ENCODE measurements at places on chromosomes 3 and 15.

GRCh38 chr3:30578479-30578878, 27.9 kb upstream of the TGFBR2 start:
- no peak for DNase-seq

DNA sequence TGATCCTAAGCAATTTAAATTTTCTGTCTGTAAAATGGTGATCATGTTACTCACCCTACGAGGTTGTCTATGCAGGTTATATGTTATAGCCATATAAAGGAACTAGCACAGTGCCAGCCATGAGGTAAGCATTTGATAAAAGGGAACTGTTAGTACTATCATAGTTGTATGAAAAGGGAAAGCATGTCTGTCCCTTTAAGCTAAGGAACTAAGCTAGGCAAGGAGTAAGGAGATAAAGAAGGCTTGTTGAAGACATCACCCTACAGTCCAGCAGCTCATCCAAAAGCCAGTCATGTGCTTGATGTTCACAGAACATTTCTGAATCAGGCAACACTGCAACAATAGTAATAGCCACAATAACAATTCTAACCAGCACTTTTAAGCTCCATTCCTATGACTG, 243.9 kb downstream of the ZBTB20 start:
- no peak for DNase-seq

DNA sequence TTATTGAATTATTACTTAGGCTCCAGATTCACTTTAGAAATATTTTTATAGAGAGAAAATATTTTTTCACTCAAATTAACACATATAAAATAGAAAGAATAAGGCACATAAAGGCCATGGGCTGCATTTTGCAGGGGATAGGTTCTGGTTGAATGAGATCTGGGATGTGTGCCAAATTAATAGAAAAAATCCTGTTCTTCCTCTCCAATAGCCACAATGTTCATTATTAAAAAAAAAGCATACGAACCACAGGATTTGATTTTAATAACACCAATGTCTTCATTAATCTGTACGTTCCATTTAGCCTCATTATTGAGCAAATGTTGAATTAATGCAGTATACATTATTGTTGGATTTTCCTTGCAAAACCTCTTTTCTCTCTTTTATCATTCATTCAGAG, 622.8 kb upstream of the AGTR1 start:
- no peak for DNase-seq

DNA sequence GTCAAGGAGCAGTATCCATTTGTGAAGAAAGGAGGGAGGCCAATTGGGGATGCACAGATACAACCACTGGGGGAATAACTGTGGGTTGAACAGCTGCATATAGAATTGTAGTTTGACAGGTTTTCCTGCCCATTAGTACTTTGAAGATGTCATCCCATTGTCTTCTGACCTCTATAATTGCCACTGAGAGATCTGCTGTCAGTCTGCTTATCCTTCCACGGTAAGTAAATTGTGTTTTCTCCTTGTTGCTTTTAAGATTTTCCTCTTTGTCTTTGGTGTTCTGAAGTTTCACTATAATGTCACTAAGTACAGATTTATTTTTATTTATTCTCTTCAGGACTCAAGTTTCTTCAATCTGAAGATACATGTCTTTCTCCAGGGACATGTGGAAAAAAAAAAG, 56.6 kb downstream of the MOBP start:
- no peak for DNase-seq

GRCh38 chr3:145953316-145953715, 207.7 kb downstream of the PLOD2 start:
- DNase-seq = no peak

- no peak for DNase-seq
These were observed 10.5 kb downstream of the MTMR14 start for GRCh38 chr3:9659849-9660248.

DNA sequence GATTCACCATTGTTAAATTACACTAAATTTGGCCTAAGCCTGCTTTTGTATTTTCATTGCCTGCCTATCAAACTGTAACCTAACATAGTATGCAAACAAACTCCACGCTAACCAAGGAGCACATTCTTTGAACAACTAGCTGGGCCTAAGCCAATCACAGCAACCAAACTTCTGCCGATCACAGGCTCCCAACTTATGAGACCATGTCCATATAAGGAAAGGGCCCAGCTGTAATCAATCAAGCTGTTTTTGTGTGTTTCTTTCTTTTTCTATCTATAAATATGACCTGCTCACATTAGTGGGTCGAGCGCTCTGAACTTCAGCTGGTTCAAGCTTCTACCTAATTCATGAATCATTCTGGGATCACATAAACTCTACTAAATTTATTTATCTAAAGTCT, 473.6 kb downstream of the SI start:
- no peak for DNase-seq

DNA sequence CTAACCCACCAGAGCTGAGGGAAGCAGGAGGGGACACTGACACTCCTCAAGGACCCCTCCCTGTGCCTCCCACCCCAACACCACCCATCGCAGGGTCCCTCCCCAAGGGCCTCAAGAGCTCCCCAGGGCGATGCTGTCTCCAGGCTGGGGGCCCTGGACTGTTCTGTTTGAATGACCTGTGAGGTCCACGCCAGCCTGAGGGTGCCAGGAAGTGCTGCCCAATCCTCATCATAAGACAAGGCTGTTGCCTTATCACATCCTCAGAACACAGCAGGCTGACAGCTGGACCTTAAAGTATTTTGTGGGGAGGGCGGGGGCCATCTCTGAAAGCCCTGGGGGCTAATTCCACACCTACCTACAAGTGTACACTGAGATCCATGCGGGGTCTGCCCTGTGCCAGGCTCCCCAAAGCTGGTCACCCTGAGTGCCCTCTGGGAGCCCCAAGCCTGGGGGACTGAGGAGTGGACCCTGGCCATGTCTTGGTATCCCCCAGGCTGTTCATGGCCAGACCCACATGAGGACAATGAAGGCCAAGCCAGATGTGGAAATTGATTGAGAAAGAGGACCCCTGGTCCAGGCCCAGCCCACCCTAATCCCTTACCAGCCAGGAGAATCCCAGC, 23.8 kb upstream of the GOLGA6C start:
- no peak for DNase-seq

DNA sequence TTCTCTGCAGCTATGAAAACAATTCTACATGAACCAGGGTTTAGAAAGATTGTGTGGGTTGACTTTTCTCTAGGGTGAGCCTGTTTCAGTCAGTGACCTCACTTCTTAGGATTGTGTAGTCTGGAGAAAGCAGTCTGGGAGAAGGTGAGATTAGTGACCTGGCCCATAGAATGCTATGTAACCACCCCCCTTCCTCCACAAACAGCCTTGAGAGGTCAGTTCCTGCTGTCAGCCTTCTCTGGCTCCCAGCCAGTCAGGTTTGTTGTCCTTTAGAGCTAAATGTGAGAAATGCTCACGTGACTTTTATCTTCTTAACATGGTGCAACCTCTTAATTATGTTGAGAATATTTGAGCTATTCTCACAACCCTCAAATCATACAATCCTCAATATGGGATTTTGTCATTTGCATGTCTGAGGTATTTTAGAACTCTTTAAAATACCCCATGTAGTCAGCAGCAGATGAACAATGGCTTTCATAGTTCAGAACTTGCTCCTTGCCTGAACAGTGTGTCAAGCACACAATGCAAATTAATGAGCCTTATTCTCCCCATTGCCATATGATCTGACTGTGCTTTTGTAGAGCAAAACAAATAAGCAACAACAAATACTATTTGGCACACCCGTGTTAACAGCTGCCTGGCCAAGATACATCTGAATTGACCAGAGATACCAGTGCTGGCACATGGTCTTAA, 311.6 kb downstream of the CNTN6 start:
- DNase-seq = no peak

- no peak for DNase-seq
These were observed 90.0 kb upstream of the LRTM1 start for GRCh38 chr3:55017876-55018275.

- no peak for DNase-seq
These were observed 280.9 kb downstream of the RAP2B start for GRCh38 chr3:153442799-153443487.

- no peak for DNase-seq
These were observed 4.5 kb upstream of the POPDC2 start for GRCh38 chr3:119664850-119665379.

- no peak for DNase-seq
These were observed 319.6 kb upstream of the SEMA6D start for GRCh38 chr15:47397655-47398054.

- no peak for DNase-seq
These were observed 208.1 kb downstream of the OSBPL10 start for GRCh38 chr3:31772758-31773473.

DNA sequence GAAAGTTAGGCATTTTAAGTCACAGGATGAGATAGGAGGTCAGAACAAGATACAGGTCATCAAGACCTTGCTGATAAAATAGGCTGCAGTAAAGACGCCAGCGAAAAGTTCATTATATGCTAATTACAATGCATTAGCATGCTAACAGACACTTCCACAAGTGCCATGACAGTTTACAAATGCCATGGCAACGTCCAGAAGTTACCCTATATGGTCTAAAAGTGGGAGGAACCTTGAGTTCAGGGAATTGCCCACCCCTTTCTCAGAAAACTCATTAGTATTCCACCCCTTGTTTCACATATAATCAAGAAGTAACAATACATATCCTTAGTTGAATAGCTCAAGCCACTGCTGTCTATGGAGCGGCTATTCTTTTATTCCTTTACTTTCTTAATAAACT, 92.7 kb upstream of the PLXND1 start:
- no peak for DNase-seq

DNA sequence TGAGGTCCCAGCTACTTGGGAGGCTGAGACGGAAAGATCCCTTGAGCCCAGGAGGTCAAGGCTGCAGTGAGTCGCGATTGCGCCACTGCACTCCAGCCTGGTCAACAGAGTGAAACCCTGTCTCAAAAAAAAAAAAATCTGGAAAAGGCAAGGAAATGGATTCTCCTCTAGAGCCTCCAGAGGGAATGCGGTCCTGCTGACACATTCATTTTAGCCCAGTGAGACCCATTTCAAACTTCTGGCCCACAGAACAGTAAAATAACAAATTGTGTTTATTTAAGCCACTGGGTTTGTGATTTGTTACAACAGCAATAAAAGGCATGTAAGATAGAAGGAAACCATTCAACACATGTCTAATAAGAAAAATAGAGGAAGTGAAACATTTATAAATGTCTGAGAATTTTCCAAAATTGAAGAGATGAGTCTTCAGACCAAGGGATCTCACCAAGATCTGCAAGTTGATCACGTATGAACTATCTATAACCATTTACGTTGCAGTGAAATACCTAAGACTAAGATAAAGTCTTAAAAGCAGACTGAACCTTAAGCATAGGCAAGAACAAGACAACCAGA, at the start of gene HTR3E:
Gene HTR3E, plus strand, starts transcription at position 254 of the 573 bp plus-strand sequence. CDS start 466 bp downstream, outside the sequence.
- no peak for DNase-seq

DNA sequence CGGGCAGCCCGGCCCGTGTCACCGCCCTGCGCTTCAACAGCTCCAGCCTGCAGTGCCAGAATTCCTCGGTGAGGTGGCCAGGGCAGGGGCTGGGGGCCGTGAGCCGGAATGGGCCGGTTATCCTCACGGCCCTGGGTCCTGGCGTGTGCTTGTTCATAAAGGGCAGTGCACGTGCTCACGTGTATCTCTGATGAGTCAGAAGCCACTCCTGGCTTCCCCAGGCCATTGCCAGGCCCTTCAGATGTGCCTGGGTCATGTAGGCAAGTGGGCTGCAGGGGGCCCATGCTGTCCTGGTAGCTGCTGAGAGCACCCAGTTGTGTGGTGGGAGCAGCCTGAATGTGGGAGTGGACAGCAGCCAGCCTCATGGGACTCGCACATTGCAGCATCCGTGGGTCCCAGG, 29.2 kb downstream of the PLXNA1 start:
- DNase-seq = no peak

DNA sequence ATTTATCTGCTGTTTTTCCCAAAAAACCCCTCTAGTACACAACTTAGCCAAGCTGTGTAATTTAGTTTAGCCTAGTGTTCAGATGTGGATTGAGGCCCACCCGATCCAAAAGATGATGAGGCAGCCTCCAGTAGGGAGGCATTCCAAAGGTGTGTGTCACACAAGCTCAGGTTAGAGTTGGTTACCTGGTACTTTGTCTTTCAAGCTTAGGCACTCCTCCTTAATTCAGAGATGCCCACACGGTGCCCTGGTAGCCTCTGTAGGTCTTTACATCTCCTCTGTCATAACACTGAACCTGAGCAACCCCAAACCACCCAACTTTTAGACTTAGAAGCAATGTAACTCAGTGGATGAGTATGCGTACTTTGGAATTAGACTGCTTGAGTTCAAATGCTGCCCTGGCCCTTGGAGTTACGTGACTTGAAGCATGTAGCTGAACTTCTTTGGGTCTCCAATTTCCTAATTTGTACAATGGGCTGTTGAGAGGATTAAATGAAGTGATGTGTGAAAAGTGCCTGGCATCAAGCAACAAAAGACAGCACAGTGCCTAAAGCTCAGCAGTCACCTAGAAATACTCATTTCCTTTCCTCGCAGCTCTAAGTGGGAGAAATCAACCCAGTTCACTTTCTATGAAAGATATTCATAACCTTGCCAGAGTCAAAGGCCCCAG, 284.6 kb upstream of the RARB start:
- DNase-seq = no peak

DNA sequence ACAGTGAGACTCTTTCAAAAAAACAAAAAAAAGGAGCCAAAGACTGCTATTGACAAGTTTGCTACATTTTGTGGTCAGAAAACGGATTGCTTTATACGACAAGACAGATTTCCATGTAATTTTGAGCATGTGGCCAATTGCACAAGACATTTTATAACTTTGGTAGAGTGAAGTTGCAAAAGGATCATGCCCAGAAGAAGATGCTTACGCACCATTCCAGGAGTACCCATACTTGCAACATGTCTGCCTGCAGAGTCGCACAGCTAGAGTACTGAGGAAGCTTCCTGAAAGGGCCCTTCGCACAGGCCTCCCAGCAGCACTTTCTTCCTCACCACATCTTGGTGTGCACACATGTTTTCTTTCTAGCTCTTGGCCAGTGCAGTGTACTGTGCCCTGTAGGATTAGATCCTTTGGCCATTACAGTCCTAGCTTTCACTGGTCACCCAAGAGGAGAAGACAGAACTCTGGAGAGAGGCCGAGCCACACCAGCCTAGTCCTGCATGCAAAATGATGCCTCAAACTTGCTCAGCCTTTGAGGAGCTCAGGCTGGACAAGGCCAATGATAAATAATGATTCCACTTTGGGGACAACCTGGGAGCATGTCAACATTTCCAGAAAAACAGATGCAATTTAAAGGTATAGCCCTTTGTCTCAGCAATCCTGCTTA, 11.7 kb downstream of the CHDH start:
- no peak for DNase-seq

GRCh38 chr3:183131186-183131725, 31.3 kb downstream of the LAMP3 start:
- no peak for DNase-seq

DNA sequence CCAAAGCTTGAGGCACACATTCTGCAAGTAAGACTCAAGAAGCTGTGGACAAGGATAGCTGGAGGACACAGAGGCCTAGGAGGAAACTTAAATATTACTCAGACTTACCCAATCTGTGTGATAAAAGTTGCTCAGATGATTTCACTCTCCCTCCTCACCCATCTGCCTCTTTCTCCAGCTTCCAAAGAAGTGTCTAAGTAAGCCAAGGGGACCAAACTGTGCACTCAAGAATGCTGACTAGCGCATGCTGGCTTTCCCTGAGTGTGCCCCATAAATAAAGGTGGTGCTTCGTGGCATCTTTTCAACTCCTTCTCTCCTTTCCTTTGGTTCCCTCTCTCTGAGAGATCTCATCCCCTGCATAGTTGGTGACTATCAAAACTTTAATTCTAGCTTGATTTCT, 211.0 kb upstream of the LMCD1 start:
- DNase-seq = no peak

- no peak for DNase-seq
These were observed 152.9 kb upstream of the RBMS3 start for GRCh38 chr3:29128001-29128400.

All from CD4-positive, alpha-beta T cell treated with Interleukin-17A for 4 hours (primary cell).